Chondrocyte (in vitro differentiated cells): ENCODE measurements at places on chromosomes 1 and 21. TPM values are rescaled to one million over a fixed set of nuclear protein-coding genes. Genes with fewer than 3 reads are reported as not detected.

The CASP9 gene
- total RNA-seq = 7.6 to 11.6 TPM (median 9.7 TPM) in 3 replicates

DNA sequence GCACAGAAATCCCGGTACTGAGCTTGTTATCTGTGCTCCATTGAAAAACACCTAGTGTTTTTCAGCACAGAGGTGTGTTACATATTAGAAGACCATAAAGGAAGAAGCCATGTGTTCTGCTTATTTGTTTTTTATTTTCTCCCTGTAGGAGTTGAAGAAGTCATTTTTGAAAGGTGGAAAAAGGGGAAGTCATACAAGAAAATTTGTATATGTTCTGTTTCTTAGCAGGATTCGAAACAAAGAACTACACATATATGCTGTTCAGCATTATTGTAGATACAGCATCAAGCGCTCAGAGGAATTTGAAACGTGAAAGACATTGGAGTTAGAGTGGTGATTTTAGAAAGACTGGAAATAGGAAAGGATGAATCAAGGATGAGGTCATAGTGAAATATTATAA, 345.3 kb upstream of the ADGRL2 start:
- no peak for DNase-seq

DNA sequence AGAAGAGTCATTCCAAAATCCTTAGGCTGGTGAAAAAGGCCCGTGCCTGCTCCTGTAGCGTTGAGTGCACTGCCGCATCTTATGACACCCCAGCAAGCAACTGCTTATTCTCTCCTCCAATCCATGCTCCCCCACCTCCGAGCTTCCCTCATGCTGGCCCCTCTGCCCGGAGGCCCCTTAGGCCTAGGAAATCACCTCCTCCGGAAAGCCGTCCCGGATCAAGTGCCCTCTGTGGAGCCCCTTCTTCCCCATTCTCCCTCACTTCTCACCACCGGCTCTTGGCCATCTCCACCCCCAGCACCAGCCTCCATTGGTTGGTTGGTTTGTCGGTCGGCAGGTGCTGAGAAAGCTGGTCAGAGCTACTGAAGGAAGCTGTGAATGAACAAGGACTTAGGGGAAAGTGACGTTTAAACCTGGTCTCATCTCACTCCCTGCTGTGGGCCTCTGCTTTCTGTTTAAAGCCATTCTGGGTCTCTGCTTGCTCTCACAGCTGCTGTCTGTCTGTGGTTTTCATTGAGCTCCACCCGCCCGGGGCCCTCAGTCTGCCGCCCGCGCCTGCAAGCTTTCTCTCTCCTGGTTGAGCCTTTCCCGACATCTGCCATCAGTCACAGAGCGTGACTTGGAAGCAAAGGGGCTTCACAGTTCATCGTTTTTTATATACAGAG, 122.2 kb downstream of the KCNN3 start:
- no peak for DNase-seq

DNA sequence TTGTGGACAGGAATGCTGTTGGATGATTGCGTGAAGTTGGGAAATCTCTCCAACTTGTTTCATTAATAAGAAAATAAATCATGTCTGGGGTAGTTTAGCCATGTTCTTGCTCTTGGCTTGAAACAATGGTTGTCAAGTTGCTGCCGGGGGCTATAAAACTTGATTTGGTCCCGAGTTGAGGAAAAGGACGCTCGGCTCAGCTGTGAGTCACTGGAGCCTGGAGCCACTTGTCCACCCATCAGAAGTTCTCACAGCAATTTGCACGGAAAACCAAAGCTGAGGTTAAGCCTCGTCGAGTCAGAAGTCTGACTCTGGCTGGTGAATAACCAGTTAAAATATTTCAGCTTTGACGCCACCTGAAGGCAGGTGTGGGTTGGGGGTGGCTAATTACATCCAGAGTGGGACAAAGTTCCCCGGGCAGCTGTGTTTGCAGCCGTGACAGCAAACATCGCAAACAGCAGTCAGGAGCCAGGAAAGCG, 19.7 kb upstream of the RIPK4 start:
- no peak for DNase-seq

GRCh38 chr1:26154750-26155149, 4.1 kb upstream of the FAM110D start:
- DNase-seq = peak; percentile 29

DNA sequence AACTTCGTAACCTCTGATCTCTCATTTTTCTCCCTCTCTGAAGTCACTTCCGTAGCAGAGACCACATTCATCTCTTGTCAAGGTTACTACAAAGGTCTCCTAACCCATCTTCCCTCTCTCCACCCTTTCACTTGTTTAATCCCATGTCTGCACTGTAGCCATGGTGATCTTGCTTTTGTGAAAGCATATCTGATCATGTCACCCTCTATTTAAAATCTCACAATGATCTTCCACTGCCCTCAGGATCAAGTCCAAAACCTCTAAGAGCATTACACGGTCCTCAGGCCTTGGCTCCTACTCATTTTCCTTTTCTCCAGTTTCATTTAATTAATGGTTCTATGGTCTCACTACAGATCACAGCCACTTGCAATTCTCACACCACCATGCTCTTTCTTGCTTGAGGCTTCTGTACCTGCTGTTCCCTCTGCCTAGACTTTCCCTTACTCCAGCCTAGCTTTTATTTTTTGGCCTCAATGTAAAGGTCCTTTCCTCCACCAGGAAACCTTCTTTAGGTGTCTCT, 12.1 kb downstream of the ARHGEF11 start:
- DNase-seq = no peak

DNA sequence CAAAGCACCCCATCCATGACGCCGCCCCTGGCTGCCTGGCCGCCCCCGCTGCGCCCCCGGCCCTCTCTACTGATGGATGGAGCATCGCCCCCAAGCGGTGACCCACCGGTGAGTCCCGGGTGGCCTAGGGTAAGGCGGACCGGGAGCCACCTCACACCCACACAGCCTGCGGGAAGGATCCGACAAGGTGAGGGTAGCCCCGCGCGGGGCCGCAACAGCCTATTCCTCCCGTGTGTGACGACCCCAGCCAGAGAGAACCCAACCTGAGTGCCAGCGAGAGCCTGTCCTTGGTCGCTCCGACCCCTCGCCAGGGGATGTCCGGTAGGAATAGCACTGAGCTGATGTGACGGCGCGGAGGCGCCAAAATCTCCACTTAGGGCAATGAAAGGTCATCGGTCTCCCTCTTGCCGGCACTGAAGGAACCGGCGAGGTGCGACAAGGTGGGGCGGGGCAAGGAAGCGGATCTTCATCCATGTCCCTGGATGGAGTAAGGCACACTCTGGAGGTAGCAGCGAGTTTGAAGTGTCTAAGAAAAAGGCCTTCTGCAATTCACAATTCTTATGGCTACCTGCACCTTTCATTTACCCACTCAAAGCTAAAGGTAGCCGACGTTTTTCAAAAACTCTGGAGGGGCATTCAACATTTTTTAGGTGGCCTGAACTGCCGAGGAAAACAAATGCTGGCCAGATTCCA, 19.7 kb upstream of the CHIA start:
- DNase-seq = peak; percentile 91
